ENCODE measurements at places on chromosomes 11 and 22. TPM values are rescaled to one million over a fixed set of nuclear protein-coding genes. Genes with fewer than 3 reads are reported as not detected.

Gene DDIAS
- 8.9 TPM for total RNA-seq

Gene MEI1
- 1.3 TPM for total RNA-seq

Gene NNMT
- total RNA-seq = 16.8 TPM

Gene NELL1
- total RNA-seq = not detected

Gene HBG1
- not detected for total RNA-seq

Gene POU2AF2
- total RNA-seq = not detected

Gene P4HA3
- 0.20 TPM for total RNA-seq

Gene TMEM225
- total RNA-seq = not detected

Gene GAB4
- total RNA-seq = not detected

Gene PATE2
- total RNA-seq = not detected

Gene GPR83
- total RNA-seq = not detected

Gene STARD10
- total RNA-seq = 68.8 TPM

Gene SLC29A2
- 3.6 TPM for total RNA-seq

Gene CCDC134
- 6.9 TPM for total RNA-seq

Gene TRIM29
- 1,294 TPM for total RNA-seq

Gene HBD
- total RNA-seq = not detected

Gene DEFB131B
- total RNA-seq = not detected

Gene RIC3
- 4.7 TPM for total RNA-seq

Gene IRF7
- 19.5 TPM for total RNA-seq

Gene TRIM22
- 21.7 TPM for total RNA-seq

Gene DUSP8
- 0.76 TPM for total RNA-seq

Gene IGSF22
- total RNA-seq = not detected

Gene ZP1
- total RNA-seq = not detected

Gene OR52D1
- total RNA-seq = not detected

Gene C11orf97
- total RNA-seq = not detected

Gene PRSS23
- total RNA-seq = 11.6 TPM

Gene PIWIL4
- total RNA-seq = 0.80 TPM

Gene C22orf42
- not detected for total RNA-seq

Gene SCT
- total RNA-seq = not detected

Gene TUBA8
- total RNA-seq = 0.68 TPM

Gene CLCF1
- 1.6 TPM for total RNA-seq

Gene ACR
- 0.40 TPM for total RNA-seq

Gene SLC25A18
- 0.08 TPM for total RNA-seq

Gene SMC1B
- not detected for total RNA-seq

Gene NPTXR
- total RNA-seq = 0.44 TPM

Gene C11orf68
- total RNA-seq = 16.9 TPM

Gene TMEM191B
- 3.0 TPM for total RNA-seq

Gene GLYAT
- not detected for total RNA-seq

Gene RAB39A
- not detected for total RNA-seq

Gene MAPK8IP1
- total RNA-seq = 1.1 TPM

Gene E2F8
- 5.2 TPM for total RNA-seq

Gene GNB1L
- 3.9 TPM for total RNA-seq

Gene C22orf15
- total RNA-seq = not detected

Gene HORMAD2
- not detected for total RNA-seq

Gene KCNJ1
- total RNA-seq = not detected

Gene MUC6
- not detected for total RNA-seq

Gene RBMXL2
- total RNA-seq = not detected

Gene ARHGAP20
- 2.6 TPM for total RNA-seq

Gene INPP5J
- 1.5 TPM for total RNA-seq

Gene TSPAN32
- total RNA-seq = not detected

Gene OR2AG2
- total RNA-seq = 0.04 TPM

Gene ASCL2
- 2.0 TPM for total RNA-seq

Gene SLC22A6
- not detected for total RNA-seq

Measured in esophagus mucosa (tissue), 1 donor.